Amygdala (tissue), 56 donors: ENCODE measurements at places on chromosomes 3 and 15.

DNA sequence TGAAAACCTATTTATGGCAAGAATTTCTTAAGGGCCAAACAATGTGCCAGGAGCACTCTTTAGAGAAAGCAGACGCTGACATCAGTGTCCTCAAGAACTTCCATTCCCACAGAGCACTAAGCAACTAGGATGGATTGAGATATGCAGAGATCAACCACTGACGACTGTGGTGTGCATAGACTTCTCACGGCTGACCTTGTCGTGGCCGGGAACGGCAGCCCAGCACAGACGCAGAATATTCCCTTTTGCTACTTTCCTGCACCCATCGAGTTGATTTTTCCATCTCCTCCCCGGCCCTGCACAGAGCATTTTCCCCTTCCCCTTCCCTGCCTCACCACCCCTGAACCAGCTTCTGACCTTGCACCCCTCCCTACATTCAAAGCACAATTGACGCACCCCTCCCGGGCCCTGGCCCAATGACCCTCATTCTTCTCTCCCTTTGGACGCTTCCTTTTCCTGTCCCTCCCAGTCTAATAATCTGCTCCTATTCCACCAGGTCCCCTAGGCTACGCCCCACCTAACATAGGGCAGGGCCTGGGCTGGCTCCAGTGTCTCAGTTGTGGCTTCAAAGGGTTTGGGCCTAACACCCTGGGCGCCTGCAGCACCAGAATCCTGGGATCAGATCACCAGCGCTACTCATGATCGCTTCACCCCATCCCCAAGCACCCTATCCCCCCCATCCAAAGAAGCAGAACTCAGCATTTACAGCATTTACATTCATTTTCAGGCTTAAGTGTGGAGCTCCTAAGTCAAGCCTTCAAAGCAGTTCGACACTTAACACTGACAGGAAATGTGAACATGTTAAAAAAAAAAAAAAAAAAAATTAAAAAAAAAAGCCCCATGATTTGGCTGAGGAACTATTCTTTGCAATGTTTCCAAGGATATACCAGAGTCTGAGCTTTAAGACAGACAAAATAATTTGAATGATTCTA, 151.2 kb downstream of the FOXP1 start:
- no peak for DNase-seq

GRCh38 chr3:72597756-72598195, 250.5 kb downstream of the SHQ1 start:
- DNase-seq: no peak

DNA sequence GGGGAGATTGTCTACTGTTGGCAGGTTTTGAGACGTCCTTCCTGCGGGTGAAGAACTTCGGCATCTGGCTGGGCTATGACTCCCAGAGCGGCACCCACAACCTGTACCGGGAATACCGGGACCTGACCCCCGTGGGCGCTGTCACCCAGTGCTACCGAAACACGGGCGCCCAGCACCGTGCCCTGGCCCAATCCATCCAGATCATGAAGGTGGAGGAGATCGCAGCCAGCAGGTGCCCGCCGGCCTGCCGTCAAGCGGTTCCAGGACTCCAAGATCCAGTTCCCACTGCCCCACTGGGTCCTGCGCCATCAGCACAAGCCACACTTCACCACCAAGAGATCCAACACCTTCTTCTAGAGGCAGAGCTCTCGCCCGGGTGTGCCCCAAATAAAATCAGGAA, 194.9 kb upstream of the EPHA6 start:
- DNase-seq: no peak

GRCh38 chr15:65869126-65869953, at the start of gene RAB11A:
RAB11A (plus strand) TSS chr15:65869491; CDS start chr15:65869586, 95 bp downstream.
- DNase-seq: peak; percentile 85

GRCh38 chr3:15681668-15682067, 80.1 kb downstream of the BTD start:
- DNase-seq: no peak

DNA sequence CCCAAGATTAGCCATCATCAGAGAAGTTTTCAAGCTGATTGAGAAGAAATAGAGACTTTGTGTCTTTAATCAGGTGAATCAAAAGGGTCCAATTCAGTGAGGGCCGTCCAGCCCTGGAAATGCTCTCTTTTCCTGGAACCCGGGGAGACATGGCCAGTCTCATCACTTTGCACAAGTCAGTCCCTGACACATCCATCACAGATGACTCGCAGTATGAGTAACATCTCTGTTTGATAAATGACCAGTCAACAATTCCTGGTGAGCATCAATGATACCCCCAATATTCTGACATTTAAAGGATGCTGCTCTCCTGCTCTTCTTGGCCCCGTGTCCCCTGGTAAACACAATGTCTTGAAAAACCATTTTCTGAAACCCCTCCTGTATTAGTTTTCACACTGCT, 26.7 kb downstream of the C3orf20 start:
- DNase-seq: no peak

DNA sequence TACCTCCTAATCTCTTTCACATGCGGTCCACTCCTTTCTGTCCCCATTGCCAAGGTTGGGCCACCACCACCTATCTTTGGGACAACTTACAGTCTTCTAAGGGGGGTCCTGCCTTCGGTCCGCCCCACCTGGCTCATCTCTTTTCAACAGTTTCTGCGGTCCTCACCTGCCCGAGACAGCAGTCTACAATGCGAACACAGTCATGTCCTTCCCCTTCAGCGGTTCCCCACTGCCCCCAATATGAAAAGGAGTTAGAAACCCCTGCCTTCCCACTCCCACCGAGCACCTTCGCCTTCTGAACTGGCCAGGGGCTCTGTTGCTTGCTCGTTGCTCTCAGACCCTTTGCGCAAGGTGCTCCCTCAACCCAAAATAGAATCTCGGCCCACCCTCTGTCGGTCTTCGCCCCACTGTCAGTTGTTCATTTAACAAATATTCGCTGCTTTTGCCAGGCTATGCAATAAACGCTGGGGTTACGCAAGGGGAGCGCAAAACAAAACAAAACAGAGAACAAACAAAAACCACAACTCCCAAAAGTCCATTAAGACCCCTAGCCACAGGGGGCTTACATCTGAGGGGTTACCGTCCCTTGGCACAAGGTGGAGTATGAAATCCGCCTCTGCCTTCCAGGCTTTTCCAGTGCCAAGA, 611 bp upstream of the FANCI start:
- DNase-seq: no peak

DNA sequence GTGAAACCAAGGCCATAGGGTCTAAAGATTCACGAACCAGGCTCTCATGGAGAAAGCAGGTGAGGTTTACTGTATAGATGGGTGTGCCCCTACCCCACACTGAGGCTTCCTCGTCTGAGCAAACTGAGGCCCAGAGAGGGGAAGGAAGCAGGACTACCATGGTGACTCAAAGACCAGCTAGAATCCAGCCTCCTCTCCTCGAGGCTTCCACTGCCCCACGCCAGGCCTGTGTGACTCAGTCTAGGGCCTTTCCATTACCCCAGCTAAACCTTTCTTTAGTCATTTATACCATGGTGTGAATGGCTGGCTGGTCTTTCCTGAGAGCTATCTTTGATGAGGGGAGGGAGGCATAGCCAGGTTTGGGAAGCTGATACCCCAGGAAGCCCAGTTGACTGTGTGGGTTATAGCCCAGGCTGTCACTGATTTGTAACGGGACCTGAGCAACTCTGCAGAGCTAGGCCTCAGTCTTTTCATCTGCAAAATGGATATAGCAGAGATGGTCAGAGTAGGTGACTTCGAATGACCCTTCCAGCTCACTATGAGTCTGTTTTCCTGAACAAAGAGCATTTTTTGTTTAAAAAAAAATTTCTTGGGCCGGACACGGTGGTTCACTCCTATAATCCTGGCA, 3.0 kb upstream of the RHO start:
- DNase-seq: no peak

DNA sequence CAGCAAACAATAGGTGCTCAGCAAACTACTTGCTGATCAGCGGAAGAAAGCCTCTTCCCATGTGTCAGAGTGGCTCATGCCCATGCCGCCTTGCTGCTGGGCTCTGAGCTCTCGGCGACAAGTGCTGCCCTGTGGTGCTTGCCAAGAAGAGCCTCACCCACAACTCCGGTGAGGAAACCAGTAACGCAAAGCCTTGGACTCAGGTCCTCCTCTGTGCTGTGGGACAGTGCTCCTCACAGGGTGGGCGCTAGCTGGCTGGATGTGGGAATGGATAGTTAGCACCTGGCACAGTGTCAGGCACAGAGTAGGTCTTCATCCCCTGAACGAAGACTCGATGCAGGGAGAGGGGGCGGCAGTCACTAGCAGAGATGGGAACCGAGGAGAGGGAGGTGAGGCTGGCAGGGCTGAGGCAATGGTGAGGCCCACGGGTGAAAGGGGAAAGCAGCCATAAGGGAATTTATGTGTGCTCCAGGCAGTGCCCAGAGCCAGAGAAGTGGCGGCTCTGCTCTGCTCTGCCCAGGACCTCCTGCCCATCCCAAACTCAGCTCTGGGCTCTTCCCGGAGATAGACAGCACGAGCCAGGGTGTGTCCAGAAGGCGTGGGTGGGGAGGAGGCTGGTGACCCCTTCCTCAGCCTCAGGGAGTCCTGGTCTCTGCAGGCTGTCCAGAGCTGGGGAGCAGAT, 55.7 kb downstream of the IQSEC1 start:
- no peak for DNase-seq

DNA sequence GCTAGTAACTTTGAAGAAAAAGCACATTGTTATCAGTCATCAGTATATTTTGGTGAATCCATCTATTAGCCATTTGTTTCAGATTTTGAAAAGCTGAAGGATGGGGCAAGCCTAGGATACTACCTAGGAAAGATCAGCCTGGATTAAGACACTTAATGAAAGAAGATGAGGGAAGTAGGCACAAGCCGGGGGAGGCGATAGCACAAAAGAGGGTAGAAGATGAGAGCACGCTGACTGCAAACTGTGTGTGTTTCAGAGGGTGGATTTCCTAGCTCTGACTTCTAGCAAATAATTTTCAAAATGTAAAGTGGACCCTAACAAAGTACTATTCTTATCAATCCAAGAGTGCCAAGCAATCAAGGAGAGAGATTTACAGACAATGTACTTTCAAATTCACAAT, 22.2 kb upstream of the SOX2 start:
- no peak for DNase-seq

DNA sequence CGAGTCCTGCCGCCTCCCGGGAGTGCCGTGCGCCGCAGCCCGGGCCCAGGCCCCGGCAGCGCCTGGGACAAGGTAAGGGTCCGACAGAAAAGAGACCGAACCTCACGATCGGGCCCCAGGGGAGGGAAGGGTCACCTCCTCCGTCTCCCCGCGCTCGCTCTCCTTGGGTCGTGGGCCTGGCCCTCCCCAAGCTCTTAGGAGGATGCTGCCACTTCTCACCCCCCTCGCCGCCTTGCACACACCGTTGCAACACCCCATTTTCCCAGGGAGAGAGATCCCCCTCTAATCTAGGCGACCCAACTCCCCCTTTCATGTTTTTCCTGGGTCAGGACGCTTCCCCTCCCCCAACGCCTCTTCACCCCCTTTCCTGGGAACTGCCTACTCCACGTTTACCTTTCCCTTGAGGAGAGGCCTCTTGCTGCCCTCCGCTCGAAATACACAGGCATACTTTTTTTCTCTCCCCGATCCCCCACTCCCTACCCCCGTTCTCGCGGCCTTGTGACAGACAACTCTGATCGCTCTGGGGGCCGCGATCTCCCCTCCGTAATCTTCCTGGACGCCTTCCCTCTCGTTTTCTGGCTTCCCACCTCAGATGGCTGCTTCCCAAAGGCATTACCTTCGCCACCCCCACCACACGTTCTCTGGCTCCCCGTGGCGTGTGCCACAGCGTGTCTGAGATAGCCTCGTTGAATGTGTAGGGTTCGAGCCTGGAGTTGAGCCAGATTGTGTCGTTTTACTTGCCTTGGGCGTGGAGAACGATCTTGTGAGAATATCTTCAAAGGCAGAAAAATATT, 688 bp downstream of the SETD5 start:
- DNase-seq: no peak

DNA sequence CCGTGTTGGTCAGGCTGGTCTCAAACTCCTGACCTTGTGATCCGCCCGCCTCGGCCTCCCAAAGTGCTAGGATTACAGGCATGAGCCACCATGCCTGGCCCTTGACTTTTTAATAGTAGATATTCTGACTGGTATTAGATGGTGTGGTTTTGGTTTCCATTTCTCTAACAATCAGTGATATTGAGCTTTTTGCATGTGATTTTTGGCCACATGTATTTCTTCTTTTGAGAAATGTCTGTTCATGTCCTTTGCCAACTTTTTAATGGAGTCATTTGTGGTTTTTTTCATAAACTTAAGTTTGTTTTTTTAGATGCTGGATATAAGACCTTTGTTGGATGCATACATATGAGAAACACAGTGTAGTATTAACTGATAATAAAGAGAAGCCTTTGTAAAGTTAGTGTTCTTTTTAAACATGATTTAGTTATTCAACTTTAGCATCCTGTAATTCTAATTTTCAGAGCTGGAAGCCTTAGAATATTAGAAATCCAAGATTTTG, 280.8 kb downstream of the RBMS3 start:
- DNase-seq: no peak

DNA sequence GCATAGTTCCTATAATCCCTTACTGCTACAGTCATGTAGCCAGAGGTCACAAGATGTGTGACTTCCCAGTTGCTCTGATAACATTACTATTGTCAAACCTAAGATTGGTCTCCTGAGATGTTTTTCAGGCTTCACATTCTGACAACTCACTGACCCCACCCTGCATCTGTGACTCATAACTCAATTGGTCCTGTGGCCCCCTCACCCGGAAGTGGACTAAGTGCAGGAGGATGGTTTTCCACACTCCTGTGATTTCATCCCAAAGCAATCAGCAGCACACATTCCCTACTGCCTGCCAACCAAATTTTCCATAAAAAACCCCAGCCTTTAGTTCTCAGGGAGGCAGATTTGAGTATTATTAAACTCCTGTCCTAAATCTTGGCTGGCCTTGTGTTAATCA, 564.9 kb upstream of the ZNF385D start:
- DNase-seq: no peak

DNA sequence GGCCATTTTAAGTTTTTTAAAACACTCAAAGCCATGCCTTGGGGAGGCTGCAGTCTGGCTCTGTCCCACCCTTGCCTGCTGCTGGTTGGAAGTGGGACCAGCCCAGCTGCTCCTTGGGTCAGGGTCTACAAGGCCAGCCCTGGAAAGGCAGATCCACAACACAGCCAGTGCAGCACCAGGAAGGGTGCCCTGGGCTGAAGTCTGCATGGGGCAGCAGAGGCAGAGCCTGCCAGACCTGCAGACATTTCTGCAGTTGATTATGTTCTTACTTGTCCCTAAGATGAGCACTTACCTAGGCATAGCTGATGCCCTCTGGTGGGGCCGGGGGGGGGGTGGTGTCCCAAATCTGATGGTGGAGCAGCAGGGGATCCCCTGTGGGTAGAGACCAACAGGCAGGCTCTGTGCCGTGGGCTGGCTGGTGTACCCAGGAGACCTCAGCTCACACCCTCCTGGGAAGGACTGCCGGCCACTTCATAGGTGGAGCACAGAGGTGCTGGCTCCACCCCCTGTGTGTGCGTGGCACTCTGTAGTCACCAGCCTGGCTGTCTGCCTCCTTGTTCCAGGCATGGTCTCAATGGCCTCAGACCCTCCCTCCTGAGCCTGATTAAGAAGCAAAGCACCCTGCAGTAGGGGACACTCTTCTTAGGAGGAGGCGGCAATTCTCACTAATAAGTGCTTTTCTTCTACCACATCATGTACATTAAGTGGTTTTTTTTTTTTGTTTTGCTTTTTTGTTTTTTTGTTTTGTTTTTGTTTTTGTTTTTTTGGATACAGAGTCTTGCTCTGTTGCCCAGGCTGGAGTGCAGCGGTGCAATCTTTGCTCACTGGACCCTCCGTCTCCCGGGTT, 97.4 kb upstream of the KLF13 start:
- no peak for DNase-seq
